ENCODE measurements at places on chromosomes 6 and 20.

DNA sequence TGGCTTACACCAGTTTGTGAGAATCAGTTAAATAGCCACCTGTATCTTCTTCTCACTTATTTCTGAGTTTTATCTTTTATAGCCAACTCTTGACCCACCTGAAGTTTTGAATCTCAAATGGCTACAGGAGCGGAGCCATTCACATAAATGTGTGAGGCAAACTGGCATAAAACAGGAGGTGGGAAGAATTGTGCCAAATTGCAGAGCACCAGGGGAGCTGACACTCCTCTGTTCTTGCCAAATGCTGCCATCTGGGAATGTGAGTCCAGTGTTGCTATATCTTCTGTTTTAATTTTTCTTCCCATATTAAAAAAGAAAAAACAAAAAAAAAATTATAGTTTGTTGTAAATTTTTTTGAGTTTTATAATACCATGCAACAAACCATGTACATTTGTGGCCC lies 17.0 kb upstream of the RNF146 start:
- no peak for DNase-seq

DNA sequence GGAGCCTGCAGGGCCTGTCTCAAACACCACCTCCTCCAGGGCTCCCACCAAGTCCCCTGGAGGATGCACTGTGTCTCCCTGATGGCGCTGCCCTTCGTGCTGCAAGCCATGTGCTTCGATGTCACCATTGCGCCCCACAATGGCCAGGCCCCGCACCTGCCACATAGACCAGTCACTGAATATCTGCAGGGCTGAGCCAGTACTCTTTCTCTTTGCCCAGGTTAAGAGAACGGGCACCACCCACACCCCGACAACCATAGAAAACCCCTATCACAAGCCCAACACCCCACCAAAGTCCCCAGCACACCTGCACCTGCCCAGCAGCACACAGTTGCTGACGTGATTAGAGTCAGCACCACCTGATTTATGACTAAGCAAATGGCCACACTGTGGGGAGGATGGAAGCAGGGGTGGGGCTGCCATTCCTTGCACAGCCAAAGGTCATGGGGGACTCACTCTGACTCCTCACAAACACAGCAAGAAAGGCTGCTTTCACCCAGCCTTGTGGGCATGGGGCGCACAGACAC lies 104.3 kb downstream of the SLC23A2 start:
- no peak for DNase-seq

GRCh38 chr20:48230216-48230615 lies 444.9 kb upstream of the SULF2 start:
- no peak for DNase-seq

- no peak for DNase-seq
Observed at GRCh38 chr6:10977231-10977968, 66.7 kb downstream of the ELOVL2 start.

Measured in fibroblast of skin of scalp (primary cell).